Activated CD4-positive, alpha-beta T cell treated with anti-CD3 and anti-CD28 coated beads, Interleukin-2, amount 50 U/mL, for 4 hours (primary cell): ENCODE measurements at places on chromosomes 2 and 18.

DNA sequence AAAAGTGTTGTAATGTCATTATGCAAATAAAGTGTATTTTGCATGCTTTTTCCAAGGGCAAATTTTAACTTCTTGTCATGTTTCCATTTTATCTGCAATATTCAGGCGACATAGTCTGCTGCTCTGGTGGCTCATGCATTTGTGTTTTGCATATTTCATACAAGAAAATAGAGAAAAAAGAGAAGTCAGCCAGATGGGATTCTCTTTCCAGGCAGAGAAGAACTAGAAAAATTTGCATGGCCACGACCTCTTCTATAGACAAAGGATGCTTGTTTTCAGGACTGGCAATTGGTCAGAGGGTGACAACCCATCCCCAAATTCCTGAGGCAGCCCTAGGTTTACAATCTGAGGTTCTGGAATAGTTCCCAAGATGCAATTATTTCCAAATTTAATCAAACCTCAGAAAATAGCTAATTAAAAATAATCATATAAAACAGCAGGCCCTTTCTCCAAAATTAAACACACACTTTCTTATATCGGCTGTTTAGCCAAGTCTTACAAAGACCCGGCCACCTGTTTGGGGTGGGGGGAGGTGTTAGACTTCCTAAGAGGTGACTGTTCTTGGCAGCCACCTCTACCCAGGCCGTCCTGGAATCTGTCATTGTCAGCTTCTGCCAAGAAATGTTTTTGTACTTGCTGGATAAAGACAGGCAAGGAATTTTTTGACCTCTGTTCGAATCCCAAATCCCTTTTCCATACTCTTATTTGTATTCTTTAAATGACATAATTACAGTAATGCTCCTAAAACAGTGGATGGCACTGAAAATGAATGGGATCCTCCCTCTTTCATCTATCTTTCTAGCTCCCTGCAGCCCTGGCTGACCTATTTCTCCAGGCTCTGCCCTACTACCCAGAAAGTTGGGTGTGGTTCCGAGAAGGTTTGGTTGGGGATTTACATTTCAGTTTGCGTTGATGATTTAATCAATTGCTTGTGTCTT, 20.8 kb upstream of the SOS1 start:
- peak; percentile 22 for DNase-seq

- DNase-seq: no peak
Measured at GRCh38 chr2:181607629-181608590, 49.0 kb downstream of the CERKL start.

GRCh38 chr2:42199626-42200025, 30.5 kb downstream of the EML4 start:
- no peak for DNase-seq

GRCh38 chr2:35416391-35417140, 939.0 kb upstream of the CRIM1 start:
- DNase-seq: no peak

- DNase-seq: no peak
Measured at GRCh38 chr2:167293943-167294775, 405.9 kb downstream of the XIRP2 start.

- DNase-seq: no peak
Measured at GRCh38 chr2:3256605-3257004, 121.0 kb downstream of the EIPR1 start.

DNA sequence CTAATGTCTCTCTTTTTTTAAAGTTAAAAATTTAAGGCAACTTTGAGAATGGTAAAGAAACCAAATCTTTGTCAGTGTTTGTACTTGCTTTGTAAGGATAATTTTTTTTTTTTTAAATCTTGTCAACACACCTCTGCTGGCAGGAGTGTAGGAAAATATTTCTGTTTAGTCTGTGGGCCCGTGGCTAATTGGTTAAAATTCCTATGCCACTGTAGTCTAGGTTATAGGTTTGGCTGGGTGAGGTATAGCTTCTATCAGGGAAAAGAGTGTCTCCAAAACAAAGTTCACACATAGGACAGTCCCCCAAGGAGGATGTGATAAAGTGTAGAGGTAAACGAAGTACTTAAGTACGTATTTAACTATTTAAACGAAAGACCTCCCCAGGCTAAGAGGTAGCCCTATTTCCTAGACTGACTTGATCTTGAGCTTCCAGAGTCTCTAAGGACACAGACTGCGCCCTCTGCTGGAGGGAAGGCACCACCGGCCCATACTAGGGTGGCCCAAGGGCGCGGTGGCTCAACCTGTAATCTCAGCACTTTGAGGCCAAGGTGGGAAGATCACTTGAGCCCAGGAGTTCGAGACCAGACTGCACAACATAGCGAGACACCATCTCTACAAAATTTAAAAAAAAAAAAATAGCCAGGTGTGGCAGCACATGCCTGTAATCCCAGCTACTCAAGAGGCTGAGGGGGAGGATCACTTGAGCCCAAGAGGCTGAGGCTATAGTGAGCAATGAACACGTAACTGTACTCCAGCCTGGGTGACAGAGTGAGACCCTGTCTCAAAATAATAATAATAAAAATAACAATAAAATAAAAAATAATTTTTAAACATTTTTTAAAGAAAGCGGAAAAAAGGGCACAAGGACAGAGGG, 8.9 kb downstream of the TEX44 start:
- DNase-seq: peak; percentile 75

- no peak for DNase-seq
Measured at GRCh38 chr2:37405781-37406180, 61.4 kb downstream of the QPCT start.

DNA sequence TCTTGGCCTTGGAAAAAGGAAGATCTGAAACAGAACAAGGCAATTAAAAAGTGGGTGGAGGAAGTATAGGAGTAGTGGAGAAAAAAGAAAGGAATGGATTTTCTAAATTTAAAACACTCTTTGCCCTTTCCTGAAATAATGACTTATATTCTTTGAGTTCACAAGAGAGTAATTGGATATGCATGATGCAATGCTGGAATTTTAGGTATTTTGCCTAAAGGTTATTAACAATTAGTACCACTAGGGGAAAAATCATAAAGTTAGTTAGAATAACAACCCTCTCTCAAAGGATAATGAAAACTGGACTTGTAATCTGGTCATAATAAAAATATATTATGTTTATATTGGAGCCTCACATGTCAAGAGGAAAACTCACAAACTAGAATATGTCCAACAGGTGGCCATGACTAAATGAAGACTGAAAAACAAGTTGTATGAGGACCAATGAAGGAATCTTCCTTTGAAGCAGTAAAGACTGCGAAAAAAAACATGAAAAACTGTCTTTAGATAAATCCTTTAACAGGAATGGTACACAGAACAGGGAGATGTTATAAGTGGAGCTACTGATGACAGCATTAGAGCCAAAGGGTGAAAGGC, 281.8 kb downstream of the NCKAP5 start:
- no peak for DNase-seq

- DNase-seq: no peak
Measured at GRCh38 chr18:22601481-22601880, 183.8 kb upstream of the CTAGE1 start.

DNA sequence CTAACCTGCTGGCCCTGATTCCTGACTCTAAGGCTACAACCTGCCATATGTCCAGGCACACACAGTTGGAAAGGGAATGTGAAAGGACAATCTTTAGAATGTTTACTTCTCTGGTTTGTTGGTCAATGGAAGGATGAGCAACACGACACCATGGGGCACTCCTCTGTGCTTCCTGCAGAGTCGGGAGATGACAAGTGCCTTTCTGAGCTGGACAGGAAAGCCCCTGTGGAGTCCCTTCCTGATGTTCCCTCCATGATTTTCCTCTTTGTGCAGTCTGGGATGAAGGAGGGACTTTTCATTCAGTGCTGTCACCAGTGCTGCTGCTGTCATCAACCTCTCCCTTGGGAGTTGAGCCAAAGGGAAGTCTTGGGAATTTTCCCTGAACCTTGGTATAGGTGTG, 22.6 kb upstream of the SERPINB7 start:
- DNase-seq: no peak

GRCh38 chr2:134669731-134670669, 48.8 kb downstream of the TMEM163 start:
- peak; percentile 49 for DNase-seq

GRCh38 chr2:72141032-72141645, 6.5 kb downstream of the CYP26B1 start:
- no peak for DNase-seq

DNA sequence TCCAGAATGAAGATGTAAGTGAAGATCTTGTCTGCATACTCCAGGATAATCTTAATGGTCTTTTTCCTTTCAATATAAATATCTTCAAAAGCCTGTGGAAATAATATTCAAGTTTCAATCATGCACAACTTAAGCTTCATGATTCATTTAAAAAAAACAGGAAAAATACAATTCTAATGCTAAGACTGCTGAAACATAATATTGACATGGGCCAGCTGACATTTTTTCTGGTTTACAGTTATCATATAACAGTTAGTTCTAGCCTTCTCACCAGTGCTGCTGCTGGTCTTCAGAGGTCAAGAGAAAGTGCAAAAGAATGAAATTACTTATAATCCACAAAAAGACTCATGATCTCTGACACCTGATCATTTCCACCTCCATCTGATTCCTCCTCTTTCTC, 110.4 kb upstream of the SCN1A start:
- DNase-seq: no peak

- DNase-seq: no peak
Measured at GRCh38 chr2:129870685-129871241, 108.7 kb upstream of the RAB6C start.

DNA sequence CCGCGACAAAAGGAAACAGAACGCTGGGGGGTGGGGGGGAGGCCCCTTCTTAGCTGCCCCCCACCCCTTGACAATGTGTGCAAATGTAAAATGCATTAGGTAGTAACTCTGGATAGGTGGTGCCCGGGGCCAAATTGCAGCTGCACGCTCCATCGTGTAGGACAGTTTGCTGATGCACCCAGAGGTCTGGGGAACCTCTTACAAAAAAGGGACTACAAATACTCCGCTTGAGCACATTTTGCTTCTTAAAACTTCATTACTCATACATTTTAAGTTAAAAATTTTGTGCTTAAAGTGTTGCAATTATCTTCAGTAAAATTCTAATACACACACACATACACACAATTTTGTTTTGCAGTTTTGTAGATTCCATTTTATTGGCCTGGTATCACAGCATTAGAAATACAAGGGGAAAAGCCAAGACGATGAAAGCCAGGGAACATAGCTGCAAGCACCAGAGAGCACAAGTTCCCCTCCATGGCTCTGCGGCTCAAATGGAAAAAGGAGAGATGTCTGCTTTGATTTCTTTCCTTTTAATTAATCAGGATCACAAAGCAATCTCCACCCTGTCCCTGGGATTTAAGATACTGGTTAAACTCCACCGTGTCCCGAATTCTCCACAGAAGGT, 582.1 kb downstream of the ZEB2 start:
- no peak for DNase-seq

GRCh38 chr2:164898475-164898874, 56.9 kb downstream of the SLC38A11 start:
- DNase-seq: no peak

DNA sequence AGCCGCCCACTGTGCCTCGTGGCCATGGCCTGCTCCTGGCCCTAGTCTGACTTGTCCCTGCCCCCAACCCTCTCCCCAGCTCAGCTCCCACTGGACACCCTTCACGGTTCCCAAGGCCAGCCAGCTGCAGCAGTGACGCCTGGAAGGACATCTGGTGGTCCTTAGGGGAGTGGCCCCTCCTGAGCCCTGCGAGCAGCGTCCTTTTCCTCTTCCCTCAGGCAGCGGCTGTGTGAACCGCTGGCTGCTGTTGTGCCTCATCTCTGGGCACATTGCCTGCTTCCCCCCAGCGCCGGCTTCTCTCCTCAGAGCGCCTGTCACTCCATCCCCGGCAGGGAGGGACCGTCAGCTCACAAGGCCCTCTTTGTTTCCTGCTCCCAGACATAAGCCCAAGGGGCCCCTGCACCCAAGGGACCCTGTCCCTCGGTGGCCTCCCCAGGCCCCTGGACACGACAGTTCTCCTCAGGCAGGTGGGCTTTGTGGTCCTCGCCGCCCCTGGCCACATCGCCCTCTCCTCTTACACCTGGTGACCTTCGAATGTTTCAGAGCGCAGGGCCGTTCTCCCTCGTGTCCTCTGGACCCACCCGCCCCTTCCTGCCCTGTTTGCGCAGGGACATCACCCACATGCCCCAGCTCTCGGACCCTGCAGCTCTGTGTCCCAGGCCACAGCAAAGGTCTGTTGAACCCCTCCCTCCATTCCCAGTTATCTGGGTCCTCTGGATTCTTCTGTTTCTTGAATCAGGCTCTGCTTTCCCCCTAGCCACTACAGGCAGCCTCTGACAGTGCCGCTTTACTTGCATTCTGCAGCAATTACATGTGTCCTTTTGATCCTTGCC, 35.8 kb downstream of the ANO7 start:
- DNase-seq: no peak

DNA sequence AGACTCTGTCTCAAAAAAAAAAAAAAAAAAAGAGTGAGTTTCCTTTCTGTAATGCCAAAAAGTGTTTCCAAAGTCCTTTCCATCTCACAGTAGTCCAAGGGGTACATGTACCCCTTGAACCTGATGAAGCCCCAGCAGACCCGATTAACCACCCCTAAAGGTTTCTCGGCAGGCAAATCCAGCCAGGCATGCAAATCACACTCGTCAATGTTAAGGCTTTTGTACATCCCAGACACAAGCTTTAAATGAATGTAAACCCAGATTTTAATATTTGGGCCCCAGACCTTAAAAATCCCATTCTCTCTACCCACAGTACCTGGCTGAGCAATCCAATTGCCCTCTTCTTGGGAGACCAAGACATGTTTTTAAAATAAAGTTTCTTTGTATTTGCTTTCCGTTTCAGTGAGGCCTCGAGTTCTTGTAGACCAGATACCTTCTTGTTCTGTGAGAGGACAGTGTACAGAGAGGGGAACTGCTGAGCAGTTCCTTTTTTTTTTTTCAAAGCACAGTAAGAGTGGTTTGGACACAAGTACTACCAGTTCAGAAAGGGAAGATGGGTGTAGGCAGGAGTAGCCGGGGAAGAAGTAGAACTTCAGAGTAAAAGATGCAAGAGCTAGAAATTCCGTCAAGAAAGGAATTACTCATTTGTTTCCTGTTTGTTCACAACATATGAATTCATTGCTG, at the start of gene NLRC4:
NLRC4 (minus strand) TSS at position 465 of the 684 bp plus-strand sequence. CDS start 8,111 bp downstream, outside the sequence.
- DNase-seq: no peak

- DNase-seq: no peak
Measured at GRCh38 chr2:210663631-210664089, 107.3 kb downstream of the CPS1 start.

DNA sequence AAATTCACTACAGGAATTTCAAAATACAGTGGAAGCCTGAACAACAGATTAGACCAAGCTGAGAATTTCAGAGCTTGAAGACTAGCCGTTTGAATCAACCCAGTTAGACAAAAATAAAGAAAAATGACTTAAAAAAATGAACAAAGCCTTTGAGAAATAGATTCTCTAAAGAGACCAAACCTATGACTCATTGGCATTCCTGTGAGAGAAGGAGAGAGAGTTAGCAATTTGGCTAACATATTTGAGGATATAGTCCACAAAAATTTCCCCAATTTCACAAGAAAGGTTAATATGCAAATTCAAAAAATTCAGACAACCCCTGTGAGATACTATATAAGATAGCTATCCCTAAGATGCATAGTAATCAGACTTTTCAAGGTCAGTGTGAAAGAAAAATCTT, 78.0 kb downstream of the MYO3B start:
- DNase-seq: no peak
